Activated T-helper 9 cell treated with anti-CD3 and anti-CD28 coated beads, Interleukin-2, amount 50 U/mL, for 16 hours (primary cell): ENCODE measurements at places on chromosomes 2 and 18.
A peak's percentile ranks its signal among the peaks of the same experiment; 100 is the strongest.

- peak; percentile 18 for DNase-seq
Observed at GRCh38 chr18:75210274-75211001, at the start of gene TSHZ1. Gene TSHZ1, plus strand, starts transcription at chr18:75210797. Its CDS starts 1,080 bp downstream, at chr18:75211877.

DNA sequence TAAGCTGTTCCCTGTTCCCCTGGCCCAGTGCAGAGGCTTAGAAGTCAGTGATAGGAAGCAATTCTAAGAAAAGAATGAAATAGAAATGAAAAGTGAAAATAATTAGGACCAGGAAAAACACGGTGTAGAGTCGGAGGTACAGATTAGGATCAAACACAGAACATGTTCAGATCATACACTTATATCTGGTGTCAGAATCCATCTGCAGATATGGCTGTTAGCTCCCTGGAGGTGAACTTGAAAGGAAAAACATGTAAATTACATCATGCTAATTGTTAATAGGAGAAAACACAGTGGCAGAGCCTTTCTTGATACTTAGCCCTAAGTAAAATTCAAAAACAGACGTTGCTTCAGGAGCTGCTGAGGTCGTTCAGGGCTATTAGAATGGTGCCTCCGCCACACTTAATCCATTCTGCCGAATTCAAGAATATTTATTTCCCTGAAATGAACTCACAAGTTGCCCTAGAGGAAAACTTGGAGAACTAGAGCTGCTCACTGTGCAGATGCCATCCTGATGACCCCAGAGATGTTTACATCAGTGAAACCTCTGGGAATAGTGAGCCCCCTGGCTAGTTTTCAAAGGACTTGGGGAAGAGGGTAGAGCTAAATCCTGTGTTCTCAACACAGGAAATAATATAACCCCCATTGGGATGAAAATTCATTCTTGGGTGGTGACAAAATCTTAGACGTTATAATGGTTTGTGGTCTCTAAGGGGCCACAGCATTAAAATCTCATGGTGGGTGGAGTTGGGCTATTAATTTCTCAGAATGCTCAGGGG is 27.5 kb downstream of the LPIN1 start:
- DNase-seq = no peak

DNA sequence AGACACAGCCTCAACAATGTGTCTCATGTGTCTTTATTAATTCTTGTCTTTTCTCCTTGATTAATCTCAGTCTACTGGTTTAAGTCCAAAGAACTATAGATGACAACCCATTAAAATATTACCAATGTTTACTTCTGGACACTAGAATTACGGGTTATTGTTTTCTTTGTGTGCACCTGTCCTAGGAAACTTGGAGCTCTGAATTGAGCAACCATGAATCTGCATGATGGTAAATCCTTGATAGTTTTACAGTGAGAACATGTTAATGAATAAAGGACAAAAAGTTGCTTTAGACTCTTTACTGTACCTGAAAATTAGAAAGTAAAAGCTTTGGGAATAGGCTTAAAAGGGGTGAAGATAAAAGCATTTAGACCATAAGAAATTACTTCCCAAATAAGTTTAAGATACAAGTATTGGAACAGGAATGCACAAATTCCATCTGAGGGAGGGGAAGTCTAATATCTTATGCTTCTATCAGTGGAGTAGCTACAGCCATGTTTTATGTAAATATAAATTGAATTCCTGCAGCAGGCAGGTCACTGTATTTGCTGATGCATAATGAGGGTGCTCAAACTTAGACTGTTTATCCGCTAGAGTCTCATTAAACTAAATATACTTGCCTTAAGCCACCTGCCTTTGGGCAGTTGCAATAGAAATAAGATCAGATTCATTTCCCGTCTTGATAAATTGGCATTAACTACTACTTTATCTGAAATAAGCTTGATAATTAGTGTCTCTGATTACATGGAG is 603.7 kb upstream of the GCFC2 start:
- no peak for DNase-seq

DNA sequence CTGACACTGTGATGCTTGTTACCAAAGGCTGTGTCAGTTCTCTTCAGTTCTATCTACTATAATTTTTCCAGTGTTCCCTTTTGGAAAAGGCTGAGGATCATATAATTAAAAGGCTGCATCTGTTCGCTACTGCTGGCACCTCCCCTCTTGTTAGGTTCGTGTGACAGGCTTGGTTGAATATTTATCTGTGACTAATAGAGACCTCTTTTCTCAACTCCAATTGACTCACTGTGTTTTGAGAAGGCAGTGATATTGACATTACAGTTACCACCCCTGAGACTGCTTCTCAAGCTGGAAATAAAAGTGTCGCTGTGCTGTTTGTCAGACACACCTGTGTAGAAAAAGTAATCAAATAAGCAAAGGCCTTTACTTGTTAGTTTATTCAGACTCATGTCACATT is 205.5 kb upstream of the KCNH7 start:
- no peak for DNase-seq

- no peak for DNase-seq
Observed at GRCh38 chr2:12761104-12761503, 44.4 kb downstream of the TRIB2 start.

DNA sequence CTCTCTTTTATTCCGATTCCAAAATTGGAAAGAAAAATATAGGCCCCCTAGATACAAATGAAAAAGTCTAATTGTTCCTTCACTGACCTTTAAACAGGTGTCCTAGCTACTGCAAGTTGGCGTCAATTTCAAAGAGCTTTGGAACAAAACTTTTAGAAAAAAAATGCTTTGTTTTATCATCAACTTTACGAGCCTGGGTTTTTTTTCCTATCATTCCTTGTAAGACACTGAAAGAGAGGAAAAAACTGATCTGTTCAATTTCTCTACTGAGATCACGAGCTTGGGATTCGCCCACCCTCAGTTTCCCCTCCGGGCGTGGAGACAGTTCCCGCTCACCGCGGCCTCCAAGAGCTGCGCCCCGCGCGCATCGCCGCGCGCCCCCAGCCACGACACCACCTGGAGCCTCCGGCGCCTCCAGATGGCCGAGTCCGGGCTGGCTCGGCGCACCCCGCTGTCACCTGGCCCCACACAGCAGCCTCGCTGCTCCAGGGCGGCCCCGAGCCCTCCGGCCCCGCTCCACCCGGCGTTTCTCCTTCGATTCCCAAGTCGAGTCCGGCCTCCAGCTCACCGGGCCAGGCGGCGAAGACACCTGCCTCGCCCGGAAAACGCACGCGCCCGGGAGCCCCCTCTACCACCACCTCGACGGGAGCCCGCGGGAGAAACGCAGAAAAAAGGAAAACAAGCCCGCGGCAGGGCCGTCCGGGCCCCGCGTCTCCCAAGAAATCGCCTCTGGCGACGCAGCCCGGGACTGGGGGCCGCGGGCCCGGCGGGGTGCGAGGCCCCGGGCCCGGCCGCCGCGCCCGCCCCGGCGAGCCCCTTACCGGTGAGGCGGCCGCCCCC is 656 bp downstream of the TBC1D8 start:
- no peak for DNase-seq

- no peak for DNase-seq
Observed at GRCh38 chr18:67432806-67433205, 83.7 kb downstream of the DSEL start.

DNA sequence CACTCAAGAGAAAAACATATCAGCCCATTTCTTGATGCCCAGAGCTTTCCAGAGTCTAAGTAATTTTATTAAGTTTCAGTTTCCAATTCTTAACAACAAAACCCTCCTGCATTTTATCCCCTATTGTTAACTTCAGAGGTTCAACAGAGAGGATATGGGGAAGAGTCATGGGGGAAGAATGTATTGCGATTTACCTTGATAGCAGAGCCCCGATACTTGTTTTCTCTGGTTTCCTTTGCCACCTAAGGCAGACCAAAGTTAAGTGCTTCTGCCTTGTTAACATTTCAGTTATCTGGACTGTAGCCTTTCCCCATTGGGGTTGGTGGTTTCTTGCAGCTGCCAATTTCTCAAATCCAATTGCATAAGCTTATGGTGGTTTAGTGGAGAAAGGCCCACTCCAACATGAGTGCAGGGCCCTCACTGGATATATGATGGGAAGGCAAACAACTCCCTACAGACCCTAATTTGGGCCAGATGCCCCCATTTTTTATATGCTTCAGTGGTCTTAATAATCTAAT is 82.0 kb upstream of the ITGB6 start:
- DNase-seq = no peak

GRCh38 chr2:176187200-176187898 is 1.1 kb upstream of the HOXD1 start:
- DNase-seq = no peak

GRCh38 chr2:205765151-205765550 is 82.8 kb downstream of the NRP2 start:
- DNase-seq = no peak

GRCh38 chr18:44793194-44793593 is 112.5 kb downstream of the SETBP1 start:
- DNase-seq = no peak

DNA sequence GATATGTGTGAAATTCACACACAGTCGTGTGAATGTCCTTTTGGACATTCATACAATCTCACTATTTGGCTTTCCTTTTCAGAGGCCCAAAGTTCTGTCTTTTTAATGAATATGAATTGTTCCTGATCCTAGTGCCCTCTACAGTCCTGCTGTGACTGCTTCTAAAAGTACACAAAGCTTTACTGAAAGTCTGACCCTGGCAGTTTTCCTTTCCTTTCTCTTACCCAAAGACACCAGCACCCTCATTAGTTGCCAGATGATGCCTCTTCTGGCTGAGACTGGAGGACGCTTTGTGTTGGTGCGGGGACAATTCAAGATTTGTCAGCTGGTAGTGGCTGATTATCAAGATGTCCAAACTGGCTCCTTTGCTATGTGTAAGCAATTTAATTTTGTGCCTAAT is 81.8 kb upstream of the CDCA7 start:
- DNase-seq = no peak

GRCh38 chr2:6927186-6927585 is 10.0 kb downstream of the RNF144A start:
- DNase-seq = no peak

DNA sequence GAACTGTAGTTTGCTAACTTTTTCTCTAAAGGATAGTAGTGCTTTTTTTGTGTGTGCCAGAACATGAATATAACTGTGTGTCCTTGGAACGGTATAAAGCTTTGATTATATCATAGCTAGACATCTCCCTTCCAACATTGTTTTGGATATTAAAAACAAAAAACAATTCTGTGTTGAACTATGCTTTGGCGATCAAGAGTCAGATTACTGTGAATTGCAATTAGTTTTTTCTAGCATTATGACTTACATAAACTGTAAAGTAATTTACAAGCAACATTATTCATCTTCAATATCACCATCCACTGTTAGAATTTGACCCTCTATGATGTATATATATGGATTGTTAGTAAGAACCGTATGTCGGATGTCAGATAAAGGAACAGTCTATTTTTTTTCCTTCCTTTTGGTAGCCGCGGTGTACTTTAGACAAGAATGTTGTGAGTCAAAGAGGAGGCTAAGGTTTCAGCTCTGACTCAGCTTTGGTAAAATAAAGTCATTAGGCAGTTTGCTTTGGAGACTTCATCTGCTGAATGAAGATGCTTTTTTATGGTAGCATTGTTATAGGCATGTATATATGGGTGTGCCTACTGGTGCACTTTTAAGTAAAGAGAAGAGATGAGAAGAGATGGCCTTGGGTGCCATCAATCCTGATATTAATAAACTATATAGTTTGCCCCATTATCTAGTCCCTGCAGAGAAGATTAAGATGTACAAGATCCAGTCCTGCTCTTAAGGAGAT is 76.4 kb downstream of the LTBP1 start:
- DNase-seq = no peak

- DNase-seq = no peak
Observed at GRCh38 chr2:135175177-135175576, 123.1 kb downstream of the RAB3GAP1 start.

DNA sequence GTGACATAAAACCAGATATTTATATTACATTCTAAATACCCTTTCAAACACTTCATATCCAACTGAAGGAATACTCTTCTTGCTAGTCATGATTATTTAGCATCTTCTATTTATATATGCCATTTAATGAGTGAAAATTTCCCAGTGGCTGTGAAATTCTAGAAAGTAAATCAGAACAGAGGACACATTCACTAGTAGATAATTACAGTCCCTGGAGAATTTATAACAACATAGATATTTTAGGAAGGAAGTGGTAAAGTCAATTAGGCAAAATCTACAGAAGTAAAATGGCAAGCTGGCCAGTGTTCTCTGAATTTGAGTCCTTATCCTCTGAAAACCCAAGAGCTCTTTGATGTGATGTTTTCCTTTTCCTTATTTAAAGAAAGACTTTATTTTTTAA is 121.8 kb downstream of the PMAIP1 start:
- DNase-seq = no peak

- DNase-seq = no peak
Observed at GRCh38 chr2:107648781-107649404, 177.8 kb upstream of the RGPD4 start.

DNA sequence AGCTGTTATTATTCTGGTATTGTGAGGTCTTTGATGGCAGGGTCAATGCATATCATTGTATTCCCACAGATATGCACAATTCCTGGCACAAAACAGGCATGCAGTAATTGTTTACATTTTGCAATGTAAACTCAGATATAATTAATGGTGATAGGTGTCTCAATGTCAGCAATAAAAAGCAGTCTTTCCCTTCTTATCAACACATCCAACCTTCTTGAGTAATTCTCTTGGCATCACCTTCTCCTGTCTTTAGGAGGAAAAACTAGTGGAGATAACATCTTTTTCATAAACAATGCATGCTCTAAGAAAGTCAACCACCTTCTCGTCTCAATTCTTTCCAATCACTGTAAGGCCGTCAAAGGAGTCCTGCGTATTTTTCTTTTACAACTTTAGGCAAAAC is 313.3 kb upstream of the GULP1 start:
- DNase-seq = no peak

DNA sequence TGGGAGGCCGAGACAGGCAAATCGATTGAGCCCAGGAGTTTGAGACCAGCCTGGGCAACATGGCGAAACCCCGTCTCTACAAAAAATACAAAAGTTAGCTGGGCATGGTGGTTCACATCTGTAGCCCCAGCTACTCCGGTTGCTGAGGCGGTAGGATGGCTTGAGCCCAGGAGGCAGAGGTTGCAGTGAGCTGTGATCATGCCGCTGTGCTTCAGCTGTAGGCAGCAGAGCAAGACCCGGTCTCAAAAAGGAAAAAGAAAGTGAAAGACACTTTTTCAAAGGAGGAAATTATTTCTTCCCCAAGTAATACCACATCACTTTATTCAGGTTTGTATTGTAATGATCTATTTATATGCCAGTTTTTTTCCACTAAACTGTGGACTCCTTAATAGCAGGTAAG is 35.7 kb upstream of the TAF4B start:
- peak; percentile 3 for DNase-seq

DNA sequence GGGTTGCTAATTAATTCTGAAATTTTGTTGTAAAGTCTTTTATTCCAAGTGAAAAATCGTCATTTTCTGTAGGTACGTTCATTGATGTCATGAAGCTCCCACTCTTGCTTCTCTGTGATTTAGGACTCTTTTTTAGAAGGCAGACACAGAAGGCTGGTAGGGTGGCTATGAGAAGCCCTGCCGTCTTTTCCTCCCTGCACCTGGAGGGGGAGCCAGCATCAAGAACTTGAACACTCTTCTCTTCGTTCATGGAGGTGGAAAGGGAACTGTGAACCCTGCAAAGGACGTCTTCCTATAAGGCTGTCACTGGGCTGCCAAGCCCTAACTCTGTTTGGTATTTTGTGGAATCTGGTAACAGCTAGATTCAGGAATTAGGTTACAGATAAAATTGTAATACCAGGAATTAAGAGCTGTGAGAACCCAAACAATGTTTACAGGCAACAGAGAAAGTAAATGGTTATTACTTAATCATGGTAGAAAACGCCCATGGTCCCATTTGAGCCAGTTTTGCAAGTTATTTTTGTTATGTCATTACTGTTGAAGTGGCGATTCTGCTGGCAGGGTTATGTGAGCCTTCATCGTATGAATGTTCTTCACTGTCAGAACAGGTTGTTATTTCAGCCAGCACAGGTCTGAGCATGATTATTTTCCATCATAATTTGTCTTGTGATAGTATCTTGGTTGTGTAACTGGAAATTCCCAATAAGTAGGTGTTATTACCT is 112.2 kb downstream of the OSBPL6 start:
- no peak for DNase-seq
